ENCODE measurements at places on chromosomes 4 and X.

DNA sequence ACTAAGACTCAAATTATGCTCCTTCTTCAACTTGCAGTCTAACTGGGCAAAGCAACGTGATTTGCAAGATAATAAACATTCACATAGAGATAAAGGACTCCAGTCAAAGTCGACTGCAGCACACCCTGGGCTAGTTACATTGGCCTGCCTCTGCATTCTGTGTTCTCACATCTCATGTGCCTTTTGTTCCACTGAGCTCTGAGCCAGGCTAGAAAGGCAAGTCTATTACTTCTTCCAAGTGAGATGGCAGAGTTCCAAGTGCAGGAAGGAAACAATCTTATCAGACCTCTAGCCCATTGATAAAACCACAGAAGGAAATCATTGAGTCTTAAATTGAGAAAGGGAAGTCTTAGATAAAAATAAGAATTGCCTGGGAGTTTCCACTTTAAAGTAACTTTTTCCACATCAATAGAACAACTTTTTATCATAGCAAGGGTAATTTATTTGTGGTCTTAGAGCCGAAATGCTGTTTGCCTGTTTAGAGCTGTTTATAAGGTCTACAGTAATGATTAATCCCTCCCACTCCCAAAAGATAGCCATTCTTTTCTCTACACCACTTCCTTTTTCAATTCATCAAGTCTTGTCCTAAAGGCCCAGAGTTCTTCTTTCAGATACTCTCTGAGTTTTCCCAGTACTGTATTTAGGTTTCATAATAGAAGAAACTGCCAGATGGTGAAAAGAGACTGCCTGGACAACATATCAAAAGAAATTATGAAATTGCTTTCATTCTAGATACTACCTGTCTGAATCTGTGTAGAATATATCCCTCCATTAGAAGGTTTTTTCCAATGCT lies 200.2 kb downstream of the GUCY2F start:
- DNase-seq, result no peak

GRCh38 chr4:572594-572993 lies 3.5 kb downstream of the TMEM271 start:
- DNase-seq, result no peak

- no peak for DNase-seq
These were observed 1.1 kb downstream of the RPS3A start for GRCh38 chr4:151100531-151100930.

- peak; percentile 73 for DNase-seq
These were observed at the start of gene MANBA for GRCh38 chr4:102760645-102761295. MANBA (minus strand) TSS chr4:102760968; CDS start chr4:102760894, 74 bp downstream.

- no peak for DNase-seq
These were observed 135.2 kb downstream of the EPHA5 start for GRCh38 chr4:65535113-65535512.

GRCh38 chrX:11976663-11977062 lies 161.6 kb upstream of the FRMPD4 start:
- no peak for DNase-seq

GRCh38 chr4:169096221-169096620 lies 86.2 kb upstream of the CBR4 start:
- no peak for DNase-seq

- no peak for DNase-seq
These were observed 4.0 kb downstream of the TCEAL8 start for GRCh38 chrX:103250977-103251376.

DNA sequence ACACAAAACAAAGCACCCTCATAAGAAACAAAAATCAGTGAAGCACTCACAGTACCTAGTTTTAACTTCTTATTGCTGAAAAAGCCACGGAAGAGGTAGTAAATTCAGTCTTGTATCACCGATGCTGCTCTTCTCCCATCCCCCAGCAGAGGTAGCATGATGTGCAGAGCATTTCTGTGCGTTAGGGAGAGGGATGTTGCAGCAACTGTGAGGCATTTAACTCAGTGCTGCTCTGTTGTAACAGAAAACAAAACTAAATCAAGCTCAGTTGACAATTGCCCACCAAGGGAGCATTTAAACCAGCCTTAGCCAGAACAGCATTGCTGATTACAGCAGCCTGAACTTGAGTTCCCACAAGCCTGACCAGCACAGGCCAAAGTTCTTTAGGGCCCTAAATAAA lies 1279.7 kb upstream of the ADGRL3 start:
- DNase-seq, result no peak

DNA sequence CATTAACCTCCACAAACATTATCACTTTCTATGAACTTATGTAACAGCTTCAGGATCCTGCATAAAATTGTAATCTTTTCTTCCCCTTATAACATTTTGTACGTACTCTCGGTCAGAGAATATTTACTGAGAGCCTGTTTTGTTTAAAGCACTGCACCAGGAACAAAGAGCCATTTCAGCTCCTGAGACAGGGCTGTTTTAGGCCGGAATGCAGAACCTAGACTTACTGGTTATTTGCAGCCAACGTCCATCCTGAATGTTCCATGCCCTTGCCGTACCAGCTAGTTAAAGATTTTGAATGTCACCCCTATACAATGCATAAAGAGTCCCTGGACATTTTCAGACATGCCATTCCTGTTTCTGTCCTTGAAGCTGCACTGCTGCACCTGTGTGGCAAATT lies 248.8 kb downstream of the PCDH7 start:
- no peak for DNase-seq

DNA sequence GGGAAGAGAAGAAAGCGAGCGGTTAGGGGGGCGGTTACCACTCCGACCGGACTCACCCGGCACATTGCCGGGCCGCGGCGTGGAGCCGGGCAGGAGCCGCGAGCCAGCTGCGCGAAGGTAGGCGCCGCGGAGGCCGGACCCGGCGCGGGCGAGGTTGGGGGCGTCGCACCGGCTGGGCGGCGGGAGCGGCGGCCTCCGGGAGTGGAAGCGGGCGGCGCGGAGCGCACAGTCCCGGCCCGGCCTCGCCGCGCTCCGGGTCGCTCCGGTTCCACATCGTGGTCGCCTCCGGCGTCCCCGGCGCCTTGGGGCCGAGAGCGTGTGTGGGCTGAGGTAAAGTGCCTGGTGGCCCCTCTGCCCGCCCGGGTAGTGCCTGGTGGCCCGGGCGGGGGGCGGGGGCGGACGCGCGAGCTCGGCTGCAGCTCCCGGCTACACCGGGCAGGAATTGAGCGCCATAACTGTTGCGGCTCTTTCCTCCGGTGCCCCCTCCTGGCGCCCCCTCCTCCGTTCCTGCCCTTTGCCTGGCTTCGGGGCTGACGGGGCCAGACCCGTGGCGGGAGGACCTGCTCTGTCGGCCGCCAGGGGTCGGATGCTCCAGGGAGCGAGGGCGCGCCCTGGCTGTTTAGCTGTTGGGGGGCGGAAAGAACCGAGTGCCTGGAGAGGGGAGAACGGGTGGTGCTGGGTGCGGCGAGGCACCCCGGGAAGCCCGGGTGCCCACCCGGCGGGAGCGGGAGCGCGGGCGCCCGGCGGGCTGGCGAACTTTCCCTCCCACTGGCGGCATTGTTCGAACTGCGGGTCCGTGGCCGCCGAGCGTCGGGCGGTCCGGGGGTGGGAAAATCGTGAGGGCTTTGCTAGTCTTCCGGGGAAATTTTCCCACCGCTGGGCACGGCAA lies 626 bp downstream of the JADE3 start:
- peak; percentile 63 for DNase-seq

DNA sequence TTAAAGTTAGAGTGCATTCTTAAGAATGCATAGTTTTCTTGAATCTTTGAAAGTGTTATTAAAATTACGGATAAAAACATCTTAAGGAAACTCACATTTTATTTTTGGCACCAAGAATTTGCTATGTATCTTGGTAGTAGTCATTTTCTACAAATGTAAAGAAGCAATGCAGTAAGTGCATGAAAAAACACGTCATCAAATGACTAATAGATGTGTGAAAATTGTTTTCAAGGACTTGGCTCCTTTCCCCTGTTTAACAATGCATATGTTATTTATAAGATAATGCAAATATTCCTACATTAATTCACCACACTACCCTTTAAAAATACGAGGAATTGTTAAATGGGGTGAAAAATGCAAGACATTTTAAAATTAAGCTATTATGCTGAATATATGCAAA lies 461.2 kb upstream of the PCDH7 start:
- DNase-seq, result no peak

DNA sequence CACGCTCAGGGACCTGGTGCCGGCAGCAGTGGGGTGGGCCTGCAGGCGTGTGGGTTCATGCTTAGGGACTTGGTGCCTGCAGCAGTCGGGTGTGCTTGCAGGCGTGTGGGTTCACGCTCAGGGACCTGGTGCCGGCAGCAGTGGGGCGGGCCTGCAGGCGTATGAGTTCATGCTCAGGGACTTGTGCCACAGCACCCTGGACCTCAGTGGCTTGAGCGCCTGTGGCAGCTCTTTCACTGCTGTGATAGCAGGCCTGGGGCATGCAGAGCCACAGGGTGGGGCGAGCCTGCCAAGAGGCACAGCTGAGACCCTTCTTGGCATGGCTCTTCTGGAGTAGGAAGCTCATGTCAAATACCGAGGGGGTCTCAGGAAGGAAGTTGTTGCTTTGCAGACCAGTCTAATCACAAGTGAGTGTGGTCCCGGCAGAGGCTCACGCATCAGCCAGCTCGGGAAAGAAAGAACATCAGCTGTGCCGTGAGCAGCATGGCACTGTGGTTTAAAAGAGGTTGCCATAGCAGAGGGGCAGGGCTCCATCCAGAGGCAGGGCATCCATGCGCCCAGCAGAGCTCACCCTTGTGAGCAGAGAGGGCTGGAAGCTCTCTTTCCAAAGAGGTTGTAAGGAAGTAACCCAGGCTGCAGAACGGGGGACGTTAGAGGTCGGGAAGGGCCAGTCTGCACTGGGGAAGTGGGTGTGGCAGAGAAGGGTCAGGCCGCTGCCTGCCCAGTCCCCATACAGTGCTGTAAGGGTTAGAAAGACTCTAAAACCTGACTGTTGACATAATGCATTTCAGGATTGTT lies 21.1 kb downstream of the PIGG start:
- no peak for DNase-seq

DNA sequence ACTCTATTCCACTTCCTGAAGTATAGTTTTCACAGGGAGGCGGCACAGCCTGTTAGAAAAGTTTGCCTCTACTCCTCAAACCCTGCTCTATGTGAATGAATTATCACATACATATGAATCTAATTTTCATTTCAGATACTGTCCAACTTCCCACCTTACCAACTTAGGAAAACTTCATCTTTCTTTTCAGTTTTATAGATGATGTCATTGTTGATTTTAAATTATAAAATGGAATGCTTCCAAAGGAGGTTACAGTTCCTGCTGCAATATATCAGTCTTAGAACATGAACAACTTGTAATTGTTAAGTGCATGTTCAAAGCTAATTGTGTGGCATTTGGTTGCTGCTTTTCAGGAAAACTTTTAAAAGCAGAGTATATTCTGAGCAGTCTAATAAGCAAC lies 92.4 kb downstream of the NEUROG2 start:
- DNase-seq, result peak; percentile 20

- DNase-seq, result no peak
These were observed 2220.3 kb upstream of the AGA start for GRCh38 chr4:179662522-179662921.

GRCh38 chr4:88674565-88674964 lies 23.1 kb downstream of the NAP1L5 start:
- no peak for DNase-seq

DNA sequence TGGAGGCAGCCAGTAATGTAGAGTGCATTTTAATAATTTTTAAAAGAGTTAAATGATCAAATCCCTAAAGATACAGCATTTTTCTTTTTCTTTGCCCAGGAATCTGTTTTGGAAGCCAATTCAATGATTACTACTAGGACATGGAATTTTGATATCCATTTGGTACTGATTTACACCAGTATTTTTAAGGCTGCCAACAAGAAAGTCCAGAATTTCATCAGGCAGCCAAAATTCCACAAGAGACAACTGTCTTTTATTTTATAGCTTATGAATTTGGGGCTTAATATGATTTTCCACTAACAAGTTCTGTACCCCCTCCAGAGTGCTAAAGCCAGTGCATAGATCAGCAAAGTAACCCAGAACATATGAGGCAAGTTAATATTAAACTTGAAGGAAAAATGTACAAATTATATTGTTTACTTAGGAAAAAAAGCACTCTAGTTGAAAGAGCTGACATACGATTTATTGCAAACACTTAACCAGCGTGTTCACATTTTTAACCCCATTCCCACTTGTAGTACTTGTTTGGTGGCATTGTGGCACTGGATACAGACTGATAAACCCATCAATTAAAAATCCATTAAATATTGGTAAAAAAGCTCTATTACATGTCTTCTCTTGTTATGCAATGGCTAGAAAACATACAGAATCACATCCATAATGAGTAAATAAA lies 259.7 kb downstream of the DCHS2 start:
- peak; percentile 31 for DNase-seq

GRCh38 chr4:23884741-23885140 lies 5.1 kb downstream of the PPARGC1A start:
- DNase-seq, result peak; percentile 59

DNA sequence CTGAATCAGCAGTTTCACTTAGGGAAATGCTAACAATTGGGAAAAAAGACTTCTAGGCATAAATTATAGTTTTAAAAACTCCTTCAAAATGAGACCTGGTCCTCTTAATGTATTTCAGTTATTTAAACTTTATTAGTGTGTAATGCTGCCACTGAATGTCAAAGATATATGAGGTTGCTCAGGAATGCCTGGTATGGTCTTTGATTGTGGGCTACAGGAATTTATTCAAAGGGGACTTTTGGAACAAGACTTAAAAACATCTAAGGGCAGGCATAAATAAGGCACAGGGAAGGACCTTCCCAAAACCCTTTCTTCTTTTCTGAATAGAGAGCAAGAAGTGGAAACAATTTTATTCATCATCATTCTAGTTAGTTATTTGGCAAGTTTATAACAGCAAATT lies 439.1 kb downstream of the TLL1 start:
- peak; percentile 65 for DNase-seq

- DNase-seq, result no peak
These were observed 352.3 kb downstream of the PDGFC start for GRCh38 chr4:156619154-156619934.

GRCh38 chr4:4913147-4913561 lies 53.7 kb downstream of the MSX1 start:
- DNase-seq, result no peak
